ENCODE measurements at places on chromosomes 11 and 22. TPM values are rescaled to one million over a fixed set of nuclear protein-coding genes. Genes with fewer than 3 reads are reported as not detected.

GRCh38 chr11:124746621-124747243 lies 5.3 kb downstream of the VSIG2 start:
- H3K4me3 ChIP-seq, result peak overlapping the region; percentile 52
- H3K27ac ChIP-seq, result peak overlapping the region; percentile 43
- peaks cover 10% of the 10 kb centered on the region for H3K4me1 ChIP-seq
- H3K36me3 ChIP-seq, result no peaks in the 10 kb centered on the region
- H3K27me3 ChIP-seq, result peaks cover 9% of the 10 kb centered on the region

OR56B1 gene
- not detected for total RNA-seq

TMEM45B gene
- 24.5 TPM for total RNA-seq

- H3K27me3 ChIP-seq, result no peaks in the 10 kb centered on the region
- no peaks in the 10 kb centered on the region for H3K36me3 ChIP-seq
- peaks cover 8% of the 10 kb centered on the region for H3K4me1 ChIP-seq
- no peak for DNase-seq
Observed at GRCh38 chr11:17765356-17766072, 30.9 kb downstream of the KCNC1 start.

MB gene
- 10.2 TPM for total RNA-seq

GRCh38 chr11:103618528-103618927 lies 417.9 kb upstream of the DDI1 start:
- H3K36me3 ChIP-seq, result no peaks in the 10 kb centered on the region
- no peaks in the 10 kb centered on the region for H3K27me3 ChIP-seq
- no peak overlapping the region for H3K4me3 ChIP-seq
- no peak overlapping the region for H3K27ac ChIP-seq
- H3K4me1 ChIP-seq, result no peaks in the 10 kb centered on the region
- DNase-seq, result no peak

- H3K27ac ChIP-seq, result no peak overlapping the region
- no peak overlapping the region for H3K4me3 ChIP-seq
- no peaks in the 10 kb centered on the region for H3K27me3 ChIP-seq
- no peaks in the 10 kb centered on the region for H3K4me1 ChIP-seq
- no peaks in the 10 kb centered on the region for H3K36me3 ChIP-seq
Observed at GRCh38 chr11:27524155-27524554, 17.6 kb upstream of the LIN7C start.

DNA sequence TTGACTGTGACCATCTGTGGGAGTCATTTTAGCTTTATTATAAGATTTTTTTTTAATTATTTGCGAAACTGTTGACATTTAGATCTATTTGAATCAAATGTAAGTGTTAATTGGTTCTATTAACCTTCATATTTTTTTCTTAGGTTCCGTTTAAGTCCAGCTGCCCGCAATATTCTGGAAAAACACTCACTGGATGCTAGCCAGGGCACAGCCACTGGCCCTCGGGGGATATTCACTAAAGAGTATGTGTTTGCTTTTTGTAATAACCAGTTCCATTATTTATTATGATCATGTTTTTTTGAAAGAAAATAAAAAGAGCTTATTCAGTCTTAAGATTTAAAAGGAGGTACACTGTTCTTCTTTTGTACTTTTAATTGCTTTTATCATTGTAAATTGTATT lies 43.9 kb downstream of the PDHX start:
- no peak for DNase-seq
- no peak overlapping the region for H3K27ac ChIP-seq
- H3K4me1 ChIP-seq, result no peaks in the 10 kb centered on the region
- H3K27me3 ChIP-seq, result no peaks in the 10 kb centered on the region
- H3K4me3 ChIP-seq, result no peak overlapping the region

SEPTIN5 gene
- 2.7 TPM for total RNA-seq

DNA sequence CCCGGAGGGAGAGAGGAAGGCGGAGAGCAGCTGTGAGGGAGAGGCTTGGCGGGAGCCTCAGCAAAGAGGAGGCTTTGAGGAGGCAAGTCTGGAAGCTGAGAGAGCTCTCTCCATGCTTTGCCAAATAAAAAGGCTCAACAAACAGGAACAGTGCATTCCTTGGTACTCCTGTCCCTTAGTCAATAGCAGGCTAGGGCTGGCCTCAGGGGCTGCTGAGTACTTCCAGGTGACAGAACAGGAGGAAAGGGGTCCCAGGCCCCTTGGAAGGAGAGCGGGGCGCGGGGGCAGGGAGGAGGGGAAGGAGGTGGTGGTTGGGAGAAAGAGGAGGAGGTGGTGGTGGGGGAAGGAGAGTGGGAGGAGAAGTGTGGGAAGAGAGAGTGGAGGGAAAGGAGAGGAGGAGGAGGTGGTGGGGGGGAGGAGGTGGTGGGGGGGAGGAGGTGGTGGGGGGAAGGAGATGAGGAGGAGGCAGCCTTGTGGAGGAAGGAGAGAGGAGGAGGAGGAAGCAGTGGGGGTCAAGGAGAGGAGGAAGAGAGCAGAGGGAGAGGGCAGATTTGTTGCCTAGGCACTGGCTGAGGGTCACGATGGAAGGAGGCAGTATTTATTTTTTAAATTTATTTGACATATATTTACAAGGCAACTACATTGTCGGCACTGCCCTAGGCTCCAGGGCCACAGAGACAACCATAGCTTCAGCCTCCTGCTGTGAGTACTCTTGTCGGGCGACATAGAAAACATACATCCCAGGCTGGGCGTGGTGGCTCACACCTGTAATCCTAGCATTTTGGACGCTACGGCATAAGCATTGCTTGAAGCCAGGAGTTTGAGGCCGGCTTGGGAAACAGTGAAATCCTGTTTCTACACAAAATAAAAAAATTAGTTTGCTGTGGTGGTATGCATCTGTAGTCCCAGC lies 74.2 kb upstream of the ZBED5 start:
- H3K4me3 ChIP-seq, result peak overlapping the region; percentile 51
- no peaks in the 10 kb centered on the region for H3K27me3 ChIP-seq
- H3K27ac ChIP-seq, result peak overlapping the region; percentile 31
- no peaks in the 10 kb centered on the region for H3K36me3 ChIP-seq
- no peak for DNase-seq

DNA sequence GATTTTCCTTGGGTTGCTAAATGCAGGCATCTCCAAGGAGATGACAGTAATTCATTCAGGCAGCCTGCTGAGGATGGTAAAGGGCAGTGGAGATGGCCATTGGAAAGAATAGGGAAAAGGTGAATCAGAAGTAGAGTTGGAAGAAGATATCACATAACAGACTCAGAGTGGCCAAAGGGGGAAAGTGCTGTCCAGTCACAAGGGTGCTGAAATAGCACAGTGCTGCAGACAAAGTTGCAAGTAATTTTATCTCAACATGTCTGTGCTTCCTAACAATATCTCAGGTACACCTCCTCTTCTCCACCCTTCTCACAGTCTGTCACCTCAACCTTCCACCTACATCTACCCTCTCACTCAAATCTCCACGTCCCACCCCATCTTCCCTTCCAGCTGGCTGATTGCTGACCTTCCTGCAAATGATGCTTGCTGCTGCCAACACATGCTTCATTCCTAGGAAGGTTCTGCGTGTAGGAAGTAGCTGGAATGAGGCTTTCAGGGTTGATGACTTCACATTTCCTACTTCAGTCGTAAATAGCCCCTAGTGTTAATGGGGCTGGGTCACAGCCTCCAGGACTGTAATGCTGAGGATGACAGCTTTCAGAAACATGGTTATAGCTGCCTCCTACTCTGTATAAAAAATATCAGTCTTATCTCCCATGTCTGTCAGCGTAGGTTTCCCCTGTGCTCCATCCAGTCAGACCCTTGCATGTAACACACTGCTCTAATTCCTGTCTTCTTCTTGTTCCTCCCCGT lies 123.9 kb downstream of the CTNND1 start:
- DNase-seq, result no peak
- no peaks in the 10 kb centered on the region for H3K27me3 ChIP-seq
- no peak overlapping the region for H3K4me3 ChIP-seq
- H3K36me3 ChIP-seq, result no peaks in the 10 kb centered on the region
- no peak overlapping the region for H3K27ac ChIP-seq

DNA sequence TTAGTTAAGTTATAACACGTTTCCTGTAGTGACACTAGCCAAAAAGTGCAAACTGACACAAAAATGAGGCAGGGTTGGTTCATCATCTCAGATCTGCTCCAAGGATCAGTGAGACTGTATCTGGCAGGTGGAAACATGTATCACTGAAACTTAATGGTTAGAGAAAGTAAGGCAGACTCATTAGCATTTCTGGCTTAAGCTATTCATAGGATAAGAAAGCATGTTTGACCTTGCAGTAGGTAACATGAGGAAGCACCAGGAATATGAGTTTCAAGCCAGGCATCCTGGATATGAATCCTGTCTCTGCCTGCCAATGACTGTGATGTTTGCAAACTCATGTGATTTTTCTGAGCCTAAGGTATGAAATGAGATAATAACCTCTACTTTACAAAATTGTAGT lies 732.1 kb downstream of the NELL1 start:
- no peak for DNase-seq
- no peaks in the 10 kb centered on the region for H3K36me3 ChIP-seq
- H3K27ac ChIP-seq, result no peak overlapping the region
- no peaks in the 10 kb centered on the region for H3K4me1 ChIP-seq
- no peak overlapping the region for H3K4me3 ChIP-seq

DNA sequence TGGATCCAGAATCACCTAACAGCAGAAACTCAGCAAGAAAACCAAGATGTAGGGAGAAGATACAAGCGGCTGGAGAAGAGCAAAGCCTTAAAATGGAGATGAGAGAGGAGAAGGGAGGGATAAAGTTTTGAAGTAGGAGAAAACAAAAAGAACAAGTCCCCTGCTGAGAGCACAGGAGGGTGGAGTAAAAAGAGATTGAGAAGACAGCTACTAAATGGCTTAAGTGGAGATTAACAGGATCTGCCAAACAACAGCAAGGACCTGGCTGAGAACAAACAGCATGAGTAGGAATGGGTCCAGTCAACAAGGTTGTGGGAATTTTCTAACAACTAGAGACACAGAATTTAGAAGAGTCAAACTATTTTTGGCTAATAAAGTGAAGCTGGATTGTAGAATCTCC lies 18.1 kb downstream of the BTG4 start:
- H3K4me1 ChIP-seq, result no peaks in the 10 kb centered on the region
- H3K27ac ChIP-seq, result no peak overlapping the region
- H3K27me3 ChIP-seq, result no peaks in the 10 kb centered on the region
- no peak for DNase-seq
- no peak overlapping the region for H3K4me3 ChIP-seq
- H3K36me3 ChIP-seq, result no peaks in the 10 kb centered on the region

DNA sequence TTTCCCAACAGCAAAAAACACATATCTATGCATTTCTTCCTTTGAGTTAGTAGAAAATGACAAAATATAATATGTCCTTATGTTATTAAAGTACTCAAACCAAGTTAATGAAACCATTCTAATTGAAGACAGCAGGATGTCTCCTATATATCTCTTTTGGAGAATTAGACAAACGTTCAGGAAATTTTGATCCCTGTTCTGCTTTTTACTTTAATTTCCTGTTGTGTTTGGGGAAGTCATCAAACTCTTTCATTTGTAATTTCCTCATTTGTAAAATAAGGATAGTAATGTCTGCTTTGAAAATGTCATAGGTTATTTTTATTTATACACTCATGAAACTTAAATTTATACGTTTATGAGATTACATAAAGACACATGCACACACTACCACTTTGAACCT lies 281.8 kb upstream of the ANO5 start:
- H3K4me1 ChIP-seq, result no peaks in the 10 kb centered on the region
- H3K27ac ChIP-seq, result no peak overlapping the region
- no peak overlapping the region for H3K4me3 ChIP-seq
- H3K27me3 ChIP-seq, result no peaks in the 10 kb centered on the region

- H3K27ac ChIP-seq, result peak overlapping the region; percentile 49
- DNase-seq, result no peak
- H3K27me3 ChIP-seq, result no peaks in the 10 kb centered on the region
- no peaks in the 10 kb centered on the region for H3K36me3 ChIP-seq
- no peak overlapping the region for H3K4me3 ChIP-seq
- H3K4me1 ChIP-seq, result no peaks in the 10 kb centered on the region
Observed at GRCh38 chr11:64869571-64870175, 8.7 kb downstream of the EHD1 start.

DNA sequence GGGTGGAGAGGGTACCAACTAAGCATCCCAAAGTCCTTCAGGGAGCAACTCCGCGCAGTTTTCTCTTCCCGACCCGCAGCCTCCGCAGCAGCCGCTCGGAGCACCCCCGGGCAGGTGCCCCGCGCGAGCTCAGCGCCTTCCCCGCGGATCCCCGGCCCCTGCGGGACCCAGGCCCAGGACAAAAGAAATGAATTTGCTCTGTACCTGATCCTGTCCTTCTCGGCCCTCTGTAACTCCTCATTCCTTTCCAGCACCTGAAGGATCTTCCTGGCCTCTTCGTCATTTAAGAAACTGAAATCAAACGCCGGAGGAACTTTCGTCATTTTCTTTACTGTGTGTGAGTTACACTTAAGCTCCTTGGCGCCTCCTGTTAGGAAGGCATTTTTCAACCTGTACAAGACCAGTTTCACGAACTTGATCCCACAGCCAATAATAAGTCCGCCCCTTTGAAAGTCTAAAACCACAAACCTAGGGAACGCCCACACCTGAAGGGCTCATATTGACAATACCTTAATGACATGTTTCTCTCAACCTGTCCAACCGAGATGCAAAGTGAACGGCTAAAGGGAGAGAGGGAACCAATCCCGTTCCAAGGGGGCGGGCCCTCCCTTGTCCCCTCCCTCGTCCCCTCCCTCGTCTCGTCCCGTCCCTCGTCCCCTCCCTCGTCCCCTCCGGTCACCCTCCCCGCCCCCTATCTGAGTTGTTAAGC lies at the start of gene EXPH5:
EXPH5 (minus strand) TSS at position 555 of the 709 bp plus-strand sequence; CDS start at position 323, 232 bp downstream.
- H3K27ac ChIP-seq, result peak within 1 kb of the TSS; percentile 75
- peak; percentile 95 for DNase-seq
- no peaks in the 10 kb centered on the region for H3K27me3 ChIP-seq
- H3K36me3 ChIP-seq, result no peaks in the 10 kb centered on the region
- H3K4me1 ChIP-seq, result no peaks in the 10 kb centered on the region
- H3K4me3 ChIP-seq, result peak within 1 kb of the TSS; percentile 85

- H3K4me1 ChIP-seq, result no peaks in the 10 kb centered on the region
- H3K27ac ChIP-seq, result no peak overlapping the region
- H3K4me3 ChIP-seq, result no peak overlapping the region
- H3K27me3 ChIP-seq, result no peaks in the 10 kb centered on the region
- H3K36me3 ChIP-seq, result no peaks in the 10 kb centered on the region
- DNase-seq, result no peak
Observed at GRCh38 chr11:106321601-106322000, 244.1 kb downstream of the AASDHPPT start.

DNA sequence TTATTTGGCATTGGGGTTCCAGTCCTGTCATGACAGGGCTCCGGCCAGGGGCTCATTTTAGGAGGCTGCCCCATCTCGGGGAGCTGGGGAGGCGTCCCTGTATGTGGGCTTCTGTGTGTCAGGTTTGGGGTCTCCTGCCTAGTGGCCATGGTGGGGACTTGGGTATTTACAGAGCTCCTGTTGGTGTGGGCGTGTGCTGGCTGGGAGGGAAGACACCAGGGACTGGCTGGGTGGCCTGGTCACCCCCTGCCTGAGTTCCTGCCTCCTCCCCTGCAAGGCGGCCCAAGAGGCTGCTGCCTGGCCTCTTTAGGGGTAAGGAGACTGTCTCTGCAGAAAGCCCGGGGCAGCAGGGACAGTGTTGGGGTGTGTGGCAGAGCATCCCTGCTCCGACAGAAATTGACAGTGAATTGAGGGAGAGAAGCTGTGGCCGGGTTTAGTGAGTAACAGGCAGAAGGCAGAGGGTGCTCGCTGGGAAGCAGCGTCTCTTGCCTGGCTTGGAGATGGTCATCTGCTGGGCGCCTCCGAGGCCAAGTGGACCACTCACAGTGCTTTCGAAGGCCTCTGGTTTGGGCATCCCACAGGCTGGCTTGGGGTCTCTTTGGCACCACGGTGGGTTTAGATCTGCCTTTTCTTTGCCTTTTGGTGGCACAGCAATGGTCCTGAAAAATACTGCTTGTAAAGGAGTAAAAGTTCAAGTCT lies 40.3 kb upstream of the GRAMD4 start:
- no peak overlapping the region for H3K4me3 ChIP-seq
- H3K36me3 ChIP-seq, result no peaks in the 10 kb centered on the region
- no peaks in the 10 kb centered on the region for H3K27me3 ChIP-seq
- no peak overlapping the region for H3K27ac ChIP-seq
